ENCODE measurements at places on chromosomes 7 and 10.

DNA sequence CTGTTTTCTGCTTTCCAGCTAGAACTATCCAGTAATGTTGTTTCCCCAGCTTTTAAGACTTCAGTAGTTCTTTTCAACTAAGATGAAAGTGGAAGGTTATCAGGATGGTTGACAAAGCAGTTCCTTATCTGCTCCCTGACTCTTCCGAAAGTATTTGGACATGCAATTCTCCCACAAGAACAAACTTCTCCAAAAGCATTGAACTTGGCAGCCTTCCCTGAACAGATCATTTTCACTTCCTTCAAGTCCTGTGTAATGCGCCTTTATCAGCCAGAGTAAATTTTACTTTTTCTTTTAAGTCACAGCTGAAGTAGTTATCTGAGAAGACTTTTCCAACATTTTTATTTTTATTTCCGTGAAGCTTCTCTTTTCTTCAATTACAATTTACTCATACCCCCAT, 39.7 kb downstream of the CDC14C start:
- no peak for DNase-seq

- DNase-seq = no peak
Observed at GRCh38 chr10:20976390-20976789, 79.3 kb upstream of the NEBL start.

DNA sequence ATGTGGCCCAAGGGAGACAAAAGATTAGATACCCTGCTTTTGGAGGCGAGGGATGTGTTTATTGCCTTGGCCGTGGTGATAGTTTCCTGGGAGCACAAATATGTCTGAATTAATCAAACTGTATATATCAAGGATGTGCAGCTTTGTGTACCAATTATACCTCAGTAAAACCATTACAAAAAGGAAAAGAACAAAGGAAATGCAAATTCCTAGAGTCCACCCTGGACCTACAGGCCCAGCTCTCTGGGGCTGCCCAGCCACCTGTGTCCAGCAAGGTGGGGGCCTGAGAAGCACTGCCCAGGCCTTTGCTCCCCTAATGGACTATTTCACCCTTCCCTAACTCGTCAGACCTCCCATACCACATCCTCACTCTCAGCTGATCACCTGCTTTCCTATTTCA, 20.5 kb downstream of the ANKRD16 start:
- no peak for DNase-seq

- no peak for DNase-seq
Observed at GRCh38 chr7:148982654-148983199, 45.6 kb downstream of the PDIA4 start.

DNA sequence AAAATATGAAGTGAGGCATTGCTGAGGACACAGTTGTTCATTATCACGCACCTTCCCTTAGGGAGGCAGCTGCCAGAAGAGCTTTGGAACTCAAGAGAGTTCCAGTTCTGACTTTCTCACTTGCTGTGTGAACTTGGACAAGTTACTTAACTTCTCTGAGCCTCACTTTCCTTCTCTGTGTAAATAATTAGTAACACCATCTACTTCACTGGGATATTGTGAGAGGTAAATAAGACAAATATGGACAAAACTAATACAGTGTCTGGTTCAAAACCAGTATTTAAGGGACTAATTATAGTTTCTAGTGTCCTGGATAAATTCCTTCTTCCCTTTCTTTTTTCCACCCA, 6.3 kb upstream of the SLC13A4 start:
- no peak for DNase-seq

DNA sequence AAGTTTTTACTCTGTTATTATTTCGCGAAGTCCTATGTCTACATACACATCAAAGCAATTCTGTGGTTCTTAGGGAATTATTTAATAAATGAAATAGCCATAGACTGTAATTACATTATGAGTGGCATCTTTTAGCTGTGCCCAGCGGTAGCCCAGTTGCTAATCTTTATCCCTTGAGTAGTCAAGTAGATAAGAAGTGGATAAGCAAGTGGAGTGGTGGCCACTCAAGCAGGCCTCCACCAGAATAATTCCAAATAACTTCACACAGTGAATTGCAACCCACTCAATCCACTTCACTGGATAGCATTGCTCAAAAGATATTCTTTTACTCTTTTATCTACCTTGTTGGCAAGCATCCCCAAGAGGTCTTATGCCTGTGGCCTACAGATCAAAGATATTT, 349.7 kb downstream of the AUTS2 start:
- peak; percentile 87 for DNase-seq

- no peak for DNase-seq
Observed at GRCh38 chr7:124429923-124430322, 335.7 kb downstream of the GPR37 start.

DNA sequence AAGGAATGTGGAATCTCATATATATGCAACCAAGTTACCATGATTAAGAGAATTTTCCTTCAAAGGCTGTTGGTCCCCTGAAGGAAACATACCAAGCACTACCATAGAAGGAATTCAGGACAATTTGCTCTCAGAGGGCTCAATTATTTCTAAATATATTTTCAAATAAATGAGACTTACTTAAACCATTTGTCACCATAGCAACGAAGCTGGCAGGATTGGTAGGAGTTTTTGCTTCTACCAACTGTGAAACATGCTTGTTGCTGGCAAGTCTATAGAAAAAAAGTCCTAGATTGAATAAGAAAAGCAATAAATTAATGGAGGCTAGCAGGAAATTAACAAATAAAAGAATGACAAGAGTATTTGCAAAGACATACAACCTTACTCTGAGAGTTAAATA, 156.9 kb upstream of the NPSR1 start:
- DNase-seq = no peak

Measured in DMS79 (cell line).